KBM-7 (cell line): ENCODE measurements at places on chromosomes 16 and 17.

DNA sequence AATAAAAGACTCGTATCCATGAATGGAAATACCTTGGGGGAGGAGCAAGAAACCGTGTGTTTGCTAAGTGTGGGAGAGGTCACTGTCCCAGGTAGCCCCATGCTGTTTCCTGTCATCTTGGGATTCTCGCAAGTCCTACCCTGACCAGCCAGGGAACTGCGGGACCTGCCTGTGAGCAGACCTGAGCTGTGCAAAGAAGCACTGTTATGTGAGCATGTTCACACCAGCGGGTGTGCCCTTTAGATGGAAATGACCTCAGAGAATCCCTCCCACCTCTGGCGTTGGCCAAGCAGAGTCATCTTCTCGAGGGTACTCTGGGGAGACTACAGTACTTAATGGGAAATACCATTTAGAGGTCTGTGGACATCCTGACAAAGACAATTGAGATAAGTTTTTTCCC lies 127.0 kb upstream of the MON1B start:
- DNase-seq: no peak

- no peak for DNase-seq
Measured at GRCh38 chr17:39238311-39238972, 12.7 kb upstream of the STAC2 start.

DNA sequence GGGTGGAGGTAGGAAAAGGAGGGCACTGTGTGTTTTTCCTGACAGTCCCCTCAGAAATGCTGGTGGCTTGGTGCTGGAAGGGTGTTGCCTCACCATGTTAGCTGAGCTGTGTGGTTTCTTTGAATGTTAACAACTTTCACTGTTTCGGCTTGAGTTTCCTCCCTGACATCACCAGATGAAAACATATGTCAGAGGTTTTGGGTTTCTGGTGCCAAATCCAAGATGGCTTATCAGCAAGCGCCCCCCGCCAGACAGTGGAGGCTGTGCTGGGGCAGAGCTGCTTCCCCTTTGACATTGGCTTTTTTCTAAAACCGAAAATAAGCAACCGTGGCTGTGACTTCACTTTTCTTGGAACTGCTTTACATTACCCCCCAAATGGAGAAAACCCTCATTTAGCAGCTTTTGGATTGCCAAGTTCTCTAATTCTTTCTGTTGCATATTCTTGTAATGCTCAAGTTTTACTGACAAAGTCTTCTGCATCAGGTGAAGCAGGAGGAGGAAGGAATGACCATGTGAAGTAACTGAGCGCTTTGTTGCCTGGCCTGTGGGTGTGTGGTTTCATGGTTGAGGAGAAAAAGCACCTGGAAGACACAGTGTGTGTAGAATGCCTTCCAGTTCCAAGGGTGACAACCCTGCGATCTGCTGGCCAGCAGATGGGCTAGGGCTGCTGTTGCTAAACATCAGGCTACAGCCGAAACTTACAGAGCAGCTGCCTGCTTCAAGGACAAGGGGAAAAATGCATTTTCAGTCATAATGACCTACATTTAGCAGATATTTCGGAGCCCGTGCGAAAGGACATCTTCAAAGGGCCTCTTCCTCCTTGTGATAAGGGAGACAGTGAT lies 9.7 kb downstream of the RMI2 start:
- peak; percentile 92 for DNase-seq

DNA sequence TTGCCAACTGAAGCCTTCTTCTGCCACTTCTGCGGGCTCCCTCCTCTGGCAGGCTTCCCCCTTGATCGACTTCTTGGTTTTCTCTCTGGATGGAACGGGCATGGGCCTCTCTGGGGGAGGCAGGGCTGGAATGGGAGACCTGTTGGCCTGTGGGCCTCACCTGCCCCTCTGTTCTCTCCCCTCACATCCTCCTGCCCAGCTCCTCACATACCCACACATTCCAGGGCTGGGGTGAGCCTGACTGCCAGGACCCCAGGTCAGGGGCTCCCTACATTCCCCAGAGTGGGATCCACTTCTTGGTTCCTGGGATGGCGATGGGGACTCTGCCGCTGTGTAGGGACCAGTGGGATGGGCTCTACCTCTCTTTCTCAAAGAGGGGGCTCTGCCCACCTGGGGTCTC lies 6.5 kb upstream of the LASP1NB start:
- no peak for DNase-seq

DNA sequence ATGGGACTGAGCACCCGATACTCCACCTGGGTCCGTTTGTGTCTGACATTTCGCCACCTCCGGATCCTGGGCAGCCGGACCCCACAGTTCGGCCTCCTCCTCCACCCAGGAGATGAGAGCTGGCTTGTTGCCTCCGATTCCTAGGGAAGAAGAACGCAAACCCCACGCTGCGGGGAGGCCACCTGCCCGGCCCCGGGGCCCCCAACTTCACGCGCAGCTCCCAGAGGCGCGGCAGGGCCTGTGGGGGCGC lies 542 bp downstream of the ZNF764 start:
- no peak for DNase-seq

DNA sequence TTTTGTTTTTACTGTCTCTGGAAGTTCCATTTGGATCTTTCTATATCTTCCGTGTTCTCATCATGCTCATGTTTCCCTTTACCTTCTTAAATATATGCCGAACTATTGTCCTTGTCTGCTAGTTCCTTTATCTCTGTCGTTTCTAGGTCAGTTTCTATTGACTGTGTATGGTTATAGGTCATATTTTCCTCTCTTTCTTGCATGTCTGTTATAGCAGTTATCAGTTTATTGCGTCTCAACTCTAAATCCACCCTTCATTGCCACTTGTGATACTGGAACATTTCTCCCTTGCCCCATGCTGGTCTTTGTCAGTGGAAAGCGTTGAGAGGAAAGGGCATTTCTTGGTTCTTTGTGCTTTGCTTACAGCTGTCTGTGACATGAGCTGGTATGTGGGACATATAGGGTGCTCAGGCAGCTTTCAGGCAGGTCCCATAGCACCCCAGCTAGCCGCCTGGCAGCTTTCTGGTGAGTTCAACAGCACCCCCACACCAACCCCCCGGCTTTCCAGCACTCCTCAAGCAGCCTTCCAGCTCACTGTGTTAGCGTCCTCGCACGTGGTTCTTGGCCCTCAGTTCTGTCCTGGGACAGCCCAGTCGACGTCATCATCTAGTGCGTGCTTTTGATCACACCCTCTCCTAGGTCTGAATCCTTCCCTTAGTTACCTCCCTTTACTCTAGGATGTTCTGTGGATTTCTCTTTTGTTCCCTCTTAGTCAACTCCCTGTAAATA lies 15.4 kb upstream of the DNASE1 start:
- no peak for DNase-seq

GRCh38 chr17:77038884-77039555 lies 101.7 kb upstream of the SEC14L1 start:
- DNase-seq: no peak

GRCh38 chr16:4087099-4087885 lies 28.9 kb downstream of the ADCY9 start:
- no peak for DNase-seq

GRCh38 chr16:29232811-29233704 lies 173.5 kb downstream of the NPIPB11 start:
- DNase-seq: no peak

- DNase-seq: no peak
Measured at GRCh38 chr16:7861891-7862582, 529.4 kb downstream of the RBFOX1 start.

GRCh38 chr17:58082341-58082869 lies 814 bp upstream of the DYNLL2 start:
- no peak for DNase-seq

GRCh38 chr17:29240968-29241963 lies 5.4 kb upstream of the CRYBA1 start:
- peak; percentile 40 for DNase-seq

DNA sequence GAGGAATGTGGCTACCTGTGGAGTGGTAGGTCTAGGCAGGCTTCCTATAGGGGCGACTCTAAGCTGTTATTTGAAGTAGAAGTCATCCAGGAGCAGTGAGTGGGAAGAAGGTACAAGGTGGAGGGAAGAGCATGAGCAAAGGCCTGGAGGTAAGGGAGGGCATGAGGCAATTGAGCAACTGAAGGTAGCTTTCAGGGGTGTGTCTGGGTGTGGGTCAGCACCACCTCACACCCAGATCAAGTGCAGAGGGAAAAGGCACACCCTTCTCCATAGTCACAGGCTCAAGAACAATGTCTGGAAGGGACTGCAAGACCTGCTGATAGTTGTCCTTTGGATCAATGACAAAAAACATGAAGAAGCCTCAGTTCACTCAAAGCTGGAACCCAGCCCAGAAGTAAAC lies 46.5 kb upstream of the IRX6 start:
- no peak for DNase-seq

DNA sequence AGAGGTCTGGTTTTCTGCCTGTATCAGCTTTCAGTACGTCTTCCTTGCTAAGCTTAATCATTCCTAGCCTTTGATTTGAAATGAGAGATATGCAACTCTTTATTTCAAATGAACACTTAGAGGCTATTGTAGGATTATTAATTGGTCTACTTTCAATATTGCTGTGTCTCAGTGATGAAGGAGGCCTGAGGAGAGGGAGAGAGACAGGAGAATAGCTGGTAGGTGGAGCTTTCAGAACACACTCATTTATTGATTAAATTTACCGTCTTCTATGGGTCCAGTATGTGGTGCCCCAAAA lies 187.0 kb downstream of the BCAS3 start:
- no peak for DNase-seq

- no peak for DNase-seq
Measured at GRCh38 chr16:35743101-35743692, 2283.8 kb downstream of the TP53TG3F start.

DNA sequence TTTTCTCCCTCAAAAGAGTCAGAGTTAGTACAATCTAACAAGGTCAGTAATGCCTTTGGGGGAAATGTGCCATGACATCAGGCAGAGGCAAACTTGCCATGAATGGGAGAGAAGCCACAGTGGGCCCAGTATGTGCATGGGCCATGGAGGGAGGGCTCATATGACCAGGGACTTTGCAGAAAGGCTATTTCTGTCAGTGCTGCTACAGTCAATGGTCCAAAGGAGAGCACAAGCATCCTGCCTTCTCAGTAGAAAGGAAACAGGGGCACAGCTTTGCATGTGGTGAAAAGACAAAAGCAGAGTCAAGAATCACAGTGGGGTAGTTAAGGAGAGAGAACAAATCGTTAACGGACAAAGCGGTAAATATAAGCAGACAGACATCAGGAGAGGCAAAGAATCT lies 11.2 kb upstream of the CORO6 start:
- no peak for DNase-seq

- no peak for DNase-seq
Measured at GRCh38 chr17:31444026-31444425, 52.6 kb downstream of the RAB11FIP4 start.

- DNase-seq: peak; percentile 46
Measured at GRCh38 chr16:81447383-81448101, 2.9 kb downstream of the CMIP start.

GRCh38 chr17:59776577-59776976 lies 69.1 kb downstream of the VMP1 start:
- DNase-seq: no peak
